Transverse colon (tissue), 4 donors: ENCODE measurements at places on chromosomes 7 and 10.
A peak's percentile ranks its signal among the peaks of the same experiment; 100 is the strongest.

DNA sequence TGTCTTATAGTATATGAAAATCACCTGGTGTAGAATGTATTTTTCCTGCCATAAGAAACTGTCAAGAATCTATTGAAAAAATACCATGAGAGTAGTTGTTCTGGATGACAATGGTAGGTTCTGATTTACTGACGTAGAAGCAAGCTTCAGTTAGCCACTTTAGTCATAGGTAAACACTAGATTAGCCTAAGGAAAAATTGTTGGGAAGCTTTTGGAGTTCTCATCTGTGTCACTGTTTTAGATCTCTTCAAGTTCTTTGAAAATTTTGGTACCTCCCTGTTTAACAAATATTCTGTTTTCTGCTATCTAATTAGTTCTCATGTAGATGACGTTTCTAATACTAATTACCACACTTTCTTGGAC lies 131.8 kb downstream of the ADK start:
- no peak for DNase-seq

DNA sequence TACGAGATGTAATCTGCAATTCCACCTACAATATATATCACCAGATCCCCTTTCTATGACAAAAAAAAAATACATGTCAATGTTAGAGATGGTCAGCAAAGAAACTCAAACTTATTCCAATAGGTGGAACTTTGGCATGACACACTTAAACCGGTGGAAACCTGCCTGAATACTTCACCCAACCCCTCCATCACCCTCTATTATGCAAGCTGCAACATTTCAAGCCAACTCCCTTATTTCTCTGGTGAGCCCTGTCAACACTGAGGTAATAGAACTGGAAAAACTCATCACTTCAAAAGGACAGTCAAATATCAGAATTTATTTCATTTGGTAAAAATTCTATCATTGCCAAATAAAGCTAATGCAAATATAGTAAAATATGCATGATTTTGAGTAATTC lies 3.6 kb downstream of the ZNF438 start:
- DNase-seq, result no peak

DNA sequence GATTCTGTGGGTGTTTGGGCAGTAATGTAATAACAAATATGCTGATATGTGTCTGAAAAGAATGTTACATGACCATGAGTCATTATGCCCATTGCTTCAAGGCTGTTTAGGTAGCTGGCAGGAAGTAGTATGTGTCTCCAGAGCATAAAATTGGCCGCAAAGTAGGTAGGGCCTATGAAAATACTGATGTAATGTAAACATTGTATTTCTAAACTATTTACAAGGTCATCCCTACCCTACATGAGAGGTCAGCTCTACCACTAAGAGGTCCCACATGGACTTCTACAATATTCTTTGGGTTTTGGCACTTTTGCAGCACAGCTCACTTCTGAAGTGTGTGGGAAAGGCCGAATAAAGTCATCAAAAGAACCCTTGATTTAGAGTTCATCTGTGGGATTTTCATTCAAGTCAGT lies 301.9 kb downstream of the AHR start:
- no peak for DNase-seq

DNA sequence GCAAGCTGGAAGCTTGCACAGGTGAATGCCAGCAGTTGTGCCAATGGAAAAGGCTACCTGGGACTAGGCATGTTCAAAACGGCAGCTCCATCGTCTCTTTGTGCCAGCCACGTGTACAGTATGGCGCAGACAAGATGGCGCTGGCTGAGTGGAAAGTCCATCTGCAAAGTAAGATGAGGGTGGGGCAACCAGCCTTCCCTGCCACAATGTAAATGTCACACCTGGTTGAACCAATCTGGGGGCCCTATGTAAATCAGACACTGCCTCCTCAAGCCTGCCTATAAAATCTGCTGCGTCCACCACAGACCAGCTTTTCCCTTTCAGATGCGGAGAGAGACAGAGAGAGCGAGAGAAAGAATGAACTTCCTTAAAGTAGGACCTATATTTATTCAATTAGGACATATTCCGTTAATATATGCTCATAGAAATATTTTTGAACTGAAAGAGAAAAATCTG lies 18.5 kb upstream of the C7orf33 start:
- DNase-seq, result no peak

- no peak for DNase-seq
Observed at GRCh38 chr10:33631991-33632390, 297.5 kb upstream of the NRP1 start.

DNA sequence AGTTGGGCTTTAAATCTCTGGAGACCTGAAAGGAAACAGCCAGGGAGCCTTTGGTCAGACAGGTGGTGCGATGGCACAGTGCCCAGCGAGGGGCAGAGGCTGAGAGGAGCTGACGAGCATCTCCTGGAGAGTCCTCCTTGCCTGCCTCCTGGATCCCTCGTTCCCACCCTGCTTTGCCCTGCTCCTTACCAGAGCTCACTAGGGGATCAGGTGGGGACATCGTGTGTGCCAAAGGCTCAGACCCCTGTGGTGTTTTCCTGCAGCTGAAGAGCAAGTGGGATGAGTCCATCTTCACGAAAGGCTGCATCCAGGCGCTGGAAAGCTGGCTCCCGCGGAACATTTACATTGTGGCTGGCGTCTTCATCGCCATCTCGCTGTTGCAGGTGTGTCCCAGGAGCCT lies 21.8 kb upstream of the SH2D4B start:
- DNase-seq, result no peak

GRCh38 chr7:138008588-138009349 lies 6.9 kb upstream of the CREB3L2 start:
- peak; percentile 24 for DNase-seq
